Caco-2 (cell line): ENCODE measurements at places on chromosomes 7 and 10.
A peak's percentile ranks its signal among the peaks of the same experiment; 100 is the strongest.

- H3K4me1 ChIP-seq: no peaks in the 10 kb centered on the region
- peak; percentile 35 for DNase-seq
- no peaks in the 10 kb centered on the region for H3K36me3 ChIP-seq
- no peaks in the 10 kb centered on the region for H3K27me3 ChIP-seq
- no peak overlapping the region for H3K4me3 ChIP-seq
Measured at GRCh38 chr10:81414038-81414437, 461.0 kb upstream of the NRG3 start.

DNA sequence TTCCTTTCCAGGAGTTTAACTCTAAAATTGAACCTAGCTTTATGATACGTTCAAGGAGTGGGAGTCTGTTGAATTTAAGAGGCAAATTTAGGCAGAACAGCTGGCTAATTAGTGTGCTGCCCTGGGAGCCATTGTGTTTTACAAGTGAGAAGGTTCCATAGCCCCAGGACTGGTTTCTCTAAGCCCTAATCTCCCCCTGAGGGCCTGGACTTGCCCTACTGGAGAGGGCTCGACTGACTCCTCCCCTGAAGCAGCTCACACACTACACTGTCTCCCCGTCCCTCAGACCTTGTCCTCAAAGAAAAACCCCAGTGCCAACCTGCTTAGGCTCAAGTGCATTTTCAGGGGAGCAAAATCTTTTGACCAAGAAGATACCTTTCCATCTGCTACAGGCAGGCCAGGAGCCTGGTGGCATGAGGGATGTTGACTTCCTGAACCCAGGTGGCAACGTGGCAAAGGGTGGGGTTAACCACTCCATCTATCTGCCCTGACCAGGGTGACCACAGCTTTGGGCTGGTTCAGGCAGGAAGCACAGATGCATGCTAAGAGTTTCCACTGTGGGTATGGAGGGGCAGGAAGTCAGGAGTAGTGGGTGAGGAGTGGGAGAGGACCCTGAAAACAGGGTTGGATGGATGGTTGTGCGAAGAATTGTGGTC is 68.9 kb upstream of the CARD11 start:
- H3K4me1 ChIP-seq: no peaks in the 10 kb centered on the region
- H3K27me3 ChIP-seq: no peaks in the 10 kb centered on the region
- H3K27ac ChIP-seq: no peak overlapping the region
- no peak for DNase-seq
- no peak overlapping the region for H3K4me3 ChIP-seq

- H3K4me1 ChIP-seq: no peaks in the 10 kb centered on the region
- H3K36me3 ChIP-seq: no peaks in the 10 kb centered on the region; the same call in none of the 2 replicates
- no peak overlapping the region for H3K27ac ChIP-seq
- no peak for DNase-seq
- H3K27me3 ChIP-seq: no peaks in the 10 kb centered on the region
- no peak overlapping the region for H3K4me3 ChIP-seq
Measured at GRCh38 chr10:93346694-93347093, 135.4 kb downstream of the MYOF start.

- peak; percentile 44 for DNase-seq
- no peaks in the 10 kb centered on the region for H3K27me3 ChIP-seq
- peaks cover 1% of the 10 kb centered on the region; the same call in 1 of the 2 replicates for H3K36me3 ChIP-seq
- peak overlapping the region; percentile 76 for H3K4me3 ChIP-seq
- H3K27ac ChIP-seq: peak overlapping the region; percentile 98
- H3K4me1 ChIP-seq: peaks cover 12% of the 10 kb centered on the region
Measured at GRCh38 chr7:91940171-91940570, 491 bp upstream of the AKAP9 start.

GRCh38 chr7:134371971-134372370 is 55.2 kb upstream of the SLC35B4 start:
- no peaks in the 10 kb centered on the region for H3K36me3 ChIP-seq
- no peaks in the 10 kb centered on the region; the same call in 1 of the 2 replicates for H3K27me3 ChIP-seq
- peaks cover 4% of the 10 kb centered on the region; the same call in 1 of the 2 replicates for H3K4me1 ChIP-seq
- H3K27ac ChIP-seq: no peak overlapping the region
- no peak for DNase-seq

- no peak overlapping the region for H3K27ac ChIP-seq
- H3K4me1 ChIP-seq: no peaks in the 10 kb centered on the region
- no peaks in the 10 kb centered on the region for H3K27me3 ChIP-seq
- no peak for DNase-seq
Measured at GRCh38 chr7:155660758-155661093, 16.3 kb downstream of the RBM33 start.

DNA sequence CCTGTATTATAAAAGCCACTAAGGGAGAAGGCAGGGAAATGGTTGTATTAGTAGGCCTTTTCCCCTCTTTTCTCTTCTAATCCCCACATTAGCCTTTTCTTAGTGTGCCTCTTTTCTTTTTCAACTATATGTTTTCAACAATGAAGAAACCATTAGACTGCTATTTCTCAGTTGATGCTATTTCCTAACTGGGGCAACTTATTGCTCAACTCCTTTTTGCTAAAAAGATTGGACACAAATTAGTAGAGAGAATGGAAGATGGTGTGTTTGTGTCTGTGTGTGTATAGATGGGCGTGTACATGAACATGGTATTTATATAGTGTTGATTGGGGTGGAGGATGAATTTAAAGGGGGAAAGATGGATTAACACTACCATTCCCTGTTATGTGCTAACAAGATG is 28.4 kb downstream of the TBC1D12 start:
- no peaks in the 10 kb centered on the region for H3K27me3 ChIP-seq
- H3K4me3 ChIP-seq: no peak overlapping the region
- DNase-seq: no peak

DNA sequence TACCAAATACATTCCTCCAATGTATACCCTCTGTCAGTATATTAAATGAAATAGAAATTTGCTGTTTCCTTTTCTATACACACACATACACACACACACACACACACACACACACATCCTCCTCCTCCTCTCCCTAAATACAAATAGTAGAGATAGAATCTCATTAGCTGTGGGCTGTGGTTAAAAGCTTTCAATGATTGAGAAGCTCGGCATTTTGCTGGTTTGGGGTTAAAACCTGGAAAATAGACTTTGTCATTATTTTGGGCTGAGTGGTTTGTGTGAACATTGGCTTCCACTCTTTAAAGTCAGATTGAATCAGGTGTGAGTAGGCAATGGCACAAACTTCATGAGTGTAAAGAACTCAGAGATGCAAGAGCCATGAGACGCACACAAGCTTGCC is 596.0 kb downstream of the XPNPEP1 start:
- no peak overlapping the region for H3K4me3 ChIP-seq
- no peak for DNase-seq
- no peak overlapping the region for H3K27ac ChIP-seq
- H3K36me3 ChIP-seq: no peaks in the 10 kb centered on the region
- H3K27me3 ChIP-seq: no peaks in the 10 kb centered on the region

DNA sequence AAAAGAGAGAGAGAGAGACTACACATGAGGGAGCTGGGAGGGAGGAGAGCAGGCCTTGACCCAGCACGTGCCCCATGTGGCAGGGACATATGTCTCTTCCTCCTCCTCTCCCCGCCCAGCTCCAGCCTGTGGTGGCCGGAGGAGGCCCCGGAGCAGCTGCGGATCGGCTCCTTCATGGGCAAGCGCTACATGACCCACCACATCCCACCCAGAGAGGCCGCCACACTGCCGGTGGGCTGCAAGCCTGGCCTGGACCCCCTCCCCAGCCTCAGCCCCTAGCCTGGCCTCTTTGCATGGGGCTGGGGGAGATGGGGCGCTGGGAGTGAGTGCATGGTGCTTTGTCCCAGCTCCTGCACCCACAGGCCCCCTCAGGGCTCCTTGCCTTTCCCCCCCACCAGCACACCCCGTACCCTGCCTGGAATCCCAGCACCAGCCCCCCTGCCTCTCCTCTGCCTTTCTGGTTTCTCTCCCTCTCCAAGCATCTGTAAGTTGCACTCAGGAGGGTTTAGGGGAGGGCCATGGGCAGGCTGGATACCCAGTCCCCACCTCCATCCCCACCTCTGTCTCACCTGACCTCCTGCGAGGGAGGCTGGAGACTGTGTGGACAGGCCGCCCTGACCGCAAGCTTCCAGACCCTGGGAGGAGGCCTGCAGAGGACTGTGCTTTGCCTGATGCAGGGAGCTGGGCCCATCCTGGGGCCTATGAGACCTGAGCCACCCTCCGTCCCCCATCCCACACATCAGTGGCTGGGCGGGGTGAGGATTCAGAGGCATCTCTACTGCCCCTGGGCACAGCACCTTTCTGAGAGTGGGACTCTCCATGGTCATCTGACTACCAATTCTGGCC is 4.8 kb downstream of the UPK3B start:
- DNase-seq: no peak
- H3K36me3 ChIP-seq: no peaks in the 10 kb centered on the region
- H3K27ac ChIP-seq: no peak overlapping the region
- no peaks in the 10 kb centered on the region for H3K27me3 ChIP-seq
- peaks cover 6% of the 10 kb centered on the region for H3K4me1 ChIP-seq

DNA sequence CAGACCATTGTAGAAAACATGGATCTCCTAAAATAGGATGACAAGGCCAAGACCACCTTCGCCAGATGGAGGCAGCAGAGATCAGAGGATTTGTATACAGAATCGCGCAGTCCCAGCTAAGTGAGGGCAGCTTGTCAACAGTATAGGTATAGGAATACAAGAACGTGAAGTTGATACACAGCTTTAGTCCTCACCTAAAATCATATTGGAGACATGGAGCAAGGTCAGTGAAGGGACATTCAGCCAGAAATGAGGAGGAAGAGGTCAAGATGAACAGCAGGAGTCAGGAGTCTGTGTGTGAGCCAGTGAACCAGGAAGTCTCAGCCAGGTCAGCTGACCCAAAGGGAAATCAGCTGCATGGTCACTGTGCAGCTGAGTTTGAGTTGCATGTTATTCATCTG is 263.4 kb upstream of the PRKCQ start:
- no peak for DNase-seq
- H3K36me3 ChIP-seq: no peaks in the 10 kb centered on the region
- H3K4me1 ChIP-seq: no peaks in the 10 kb centered on the region
- H3K27me3 ChIP-seq: no peaks in the 10 kb centered on the region
- H3K4me3 ChIP-seq: no peak overlapping the region

- H3K4me1 ChIP-seq: no peaks in the 10 kb centered on the region; the same call in 1 of the 2 replicates
- no peak overlapping the region for H3K27ac ChIP-seq
- H3K36me3 ChIP-seq: no peaks in the 10 kb centered on the region
- DNase-seq: no peak
- H3K4me3 ChIP-seq: no peak overlapping the region
Measured at GRCh38 chr7:28558236-28558635, 145.9 kb downstream of the CREB5 start.

GRCh38 chr7:20787660-20788419 is 1.2 kb upstream of the SP8 start:
- DNase-seq: no peak
- no peaks in the 10 kb centered on the region for H3K36me3 ChIP-seq
- peak overlapping the region; percentile 84 for H3K4me3 ChIP-seq

DNA sequence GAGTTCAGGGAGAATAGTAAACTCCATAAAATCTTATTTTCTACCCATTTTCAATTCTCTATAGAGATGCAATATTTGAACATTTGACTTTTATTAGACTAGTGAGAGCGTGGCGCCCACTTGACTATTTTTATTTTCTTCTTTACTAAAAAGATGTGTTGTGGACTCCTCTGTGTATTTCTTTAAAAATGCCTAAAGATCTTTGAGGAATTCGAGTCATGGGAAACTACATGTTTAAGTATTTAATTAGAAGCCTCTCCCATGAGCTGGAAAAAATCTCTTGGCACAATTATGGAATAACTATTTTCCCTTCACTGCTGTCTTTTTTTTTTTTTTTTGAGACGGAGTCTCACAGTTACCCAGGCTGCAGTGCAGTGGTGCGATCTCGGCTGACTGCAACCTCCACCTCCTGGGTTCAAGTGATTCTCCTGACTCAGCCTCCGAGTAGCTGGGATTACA is 124.2 kb downstream of the ARHGAP12 start:
- H3K4me3 ChIP-seq: no peak overlapping the region
- H3K27me3 ChIP-seq: no peaks in the 10 kb centered on the region
- peaks cover 3% of the 10 kb centered on the region for H3K36me3 ChIP-seq
- DNase-seq: no peak

- H3K4me1 ChIP-seq: no peaks in the 10 kb centered on the region
- H3K27ac ChIP-seq: no peak overlapping the region
- no peaks in the 10 kb centered on the region for H3K36me3 ChIP-seq
- no peak overlapping the region for H3K4me3 ChIP-seq
Measured at GRCh38 chr7:38276096-38276877, 2.9 kb upstream of the TARP start.

DNA sequence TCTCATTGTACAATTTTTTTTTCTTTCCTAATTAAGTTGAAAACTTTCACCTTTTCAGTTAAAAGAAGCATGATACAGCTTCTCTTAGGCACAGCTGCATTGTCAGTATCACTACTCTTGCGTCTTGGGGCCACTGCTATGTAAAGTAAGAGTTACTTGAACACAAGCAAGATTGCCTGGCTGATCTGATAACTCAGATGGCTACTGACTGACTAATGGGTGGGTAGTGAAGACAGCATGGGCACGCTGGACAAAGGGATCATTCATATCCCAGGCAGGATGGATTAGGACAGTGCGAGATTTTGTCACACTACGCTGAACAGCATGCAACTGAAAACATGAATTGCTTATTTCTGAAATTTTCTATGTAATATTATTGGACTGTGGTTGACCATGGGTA is 11.6 kb upstream of the ADAMTS14 start:
- no peaks in the 10 kb centered on the region for H3K27me3 ChIP-seq
- peak; percentile 5 for DNase-seq
- no peaks in the 10 kb centered on the region for H3K4me1 ChIP-seq
- H3K36me3 ChIP-seq: no peaks in the 10 kb centered on the region
- no peak overlapping the region for H3K27ac ChIP-seq

DNA sequence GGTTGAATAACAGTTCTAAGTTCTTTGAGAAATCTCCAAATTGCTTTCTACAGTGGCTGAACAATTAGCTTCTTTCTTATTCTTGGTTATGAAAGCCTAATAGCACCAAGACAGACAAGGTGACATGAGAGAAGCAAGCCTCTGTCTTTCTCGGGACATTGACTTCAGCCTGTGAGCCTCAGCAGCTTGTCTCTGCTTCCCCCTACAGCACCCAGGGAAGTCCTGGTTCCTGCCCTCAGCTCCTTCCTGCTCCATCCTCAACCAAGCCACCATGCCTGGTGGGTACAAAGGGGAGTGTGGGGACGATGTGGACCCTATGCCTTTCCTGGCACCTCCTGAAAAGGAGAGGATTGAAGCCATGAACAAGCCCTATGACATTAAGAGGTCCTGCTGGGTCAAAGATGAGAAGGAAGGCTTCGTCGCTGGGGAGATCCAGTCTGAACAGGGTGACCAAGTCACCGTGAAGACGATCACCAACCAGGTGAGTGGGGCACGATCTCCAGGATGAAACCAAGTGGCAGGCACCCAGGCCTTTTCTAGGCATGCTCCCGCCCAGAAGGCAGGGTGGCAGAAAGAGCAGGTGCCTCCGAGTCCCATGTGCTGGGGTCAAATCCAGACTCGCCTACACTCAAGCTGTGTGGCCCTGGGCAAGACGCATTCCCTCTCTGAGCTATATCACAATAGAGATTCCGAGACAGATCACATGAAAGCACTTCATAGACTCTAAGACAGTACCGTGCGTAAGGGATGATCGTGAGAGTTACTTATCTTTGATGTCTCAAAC is 30.8 kb upstream of the KPNA7 start:
- no peaks in the 10 kb centered on the region for H3K4me1 ChIP-seq
- DNase-seq: no peak
- no peak overlapping the region for H3K4me3 ChIP-seq
- H3K27me3 ChIP-seq: no peaks in the 10 kb centered on the region
